ENCODE measurements at places on chromosomes 2 and 18.

DNA sequence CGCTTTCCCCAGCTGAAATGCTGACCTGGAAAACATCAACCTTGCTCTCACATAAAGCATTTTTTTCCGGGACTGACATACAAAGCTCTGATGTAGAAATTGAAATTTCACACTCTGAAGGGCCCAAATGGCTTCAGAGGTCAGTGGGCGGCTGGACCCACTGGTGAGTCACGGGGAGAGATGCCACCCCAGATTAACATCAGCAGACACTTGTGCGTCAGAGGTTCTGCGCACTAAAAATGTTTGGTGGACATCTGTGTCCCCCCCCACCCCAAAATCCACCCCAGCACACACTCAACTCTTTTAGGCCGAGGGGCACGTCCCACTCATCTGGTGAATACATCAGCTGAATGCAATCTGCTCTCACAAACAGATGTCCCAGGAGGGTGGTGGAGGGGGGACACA, 208.9 kb downstream of the ASB1 start:
- no peak for DNase-seq

DNA sequence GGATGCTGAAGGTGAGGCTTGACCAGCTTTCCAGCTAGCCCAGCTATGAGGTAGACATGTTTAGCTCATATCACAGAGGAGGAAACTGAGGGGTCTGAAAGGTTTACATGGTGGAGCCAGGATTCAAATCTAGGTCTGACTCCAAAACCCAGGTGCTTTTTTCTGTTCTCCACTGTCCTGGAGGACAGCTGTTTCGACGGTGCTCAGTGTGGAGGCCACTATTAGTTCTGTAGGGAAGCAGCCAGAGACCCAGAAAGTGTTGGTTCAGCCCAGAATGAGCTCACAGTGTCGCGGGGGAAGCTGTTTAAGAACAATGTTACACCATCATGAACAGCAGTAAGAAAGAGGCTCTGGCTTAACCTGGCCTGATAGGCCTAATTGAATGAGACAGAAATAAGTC, 11.1 kb downstream of the PROC start:
- no peak for DNase-seq

GRCh38 chr2:70141902-70142589, 48.8 kb downstream of the C2orf42 start:
- no peak for DNase-seq

GRCh38 chr18:27954226-27954625, 222.7 kb downstream of the CDH2 start:
- no peak for DNase-seq

DNA sequence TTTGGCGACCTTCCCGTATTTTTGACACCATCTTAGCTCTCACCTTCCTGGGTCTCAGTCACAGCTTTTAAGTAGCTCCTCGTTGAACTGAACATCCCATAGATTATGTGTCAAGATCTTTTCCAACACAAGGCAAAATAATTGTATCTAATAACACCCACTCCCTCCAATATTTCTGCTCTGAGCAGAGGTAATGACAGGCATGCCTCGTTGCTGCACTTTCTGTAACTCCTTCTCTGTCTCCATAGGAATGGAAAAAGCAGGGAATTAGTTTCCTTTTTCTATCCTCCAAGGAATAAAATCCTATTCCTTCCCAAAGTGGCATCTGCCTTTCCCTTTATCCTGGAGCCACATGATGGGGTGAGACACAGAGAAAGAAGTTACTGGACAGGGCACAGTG, 174.0 kb upstream of the CDH20 start:
- no peak for DNase-seq

Measured in fibroblast of skin of left biceps (primary cell).